Dermis microvascular lymphatic vessel endothelial cell (primary cell): ENCODE measurements at places on chromosomes 6 and 20.
A peak's percentile ranks its signal among the peaks of the same experiment; 100 is the strongest.

- no peak for DNase-seq
Observed at GRCh38 chr6:138456401-138456790, 42.9 kb downstream of the NHSL1 start.

DNA sequence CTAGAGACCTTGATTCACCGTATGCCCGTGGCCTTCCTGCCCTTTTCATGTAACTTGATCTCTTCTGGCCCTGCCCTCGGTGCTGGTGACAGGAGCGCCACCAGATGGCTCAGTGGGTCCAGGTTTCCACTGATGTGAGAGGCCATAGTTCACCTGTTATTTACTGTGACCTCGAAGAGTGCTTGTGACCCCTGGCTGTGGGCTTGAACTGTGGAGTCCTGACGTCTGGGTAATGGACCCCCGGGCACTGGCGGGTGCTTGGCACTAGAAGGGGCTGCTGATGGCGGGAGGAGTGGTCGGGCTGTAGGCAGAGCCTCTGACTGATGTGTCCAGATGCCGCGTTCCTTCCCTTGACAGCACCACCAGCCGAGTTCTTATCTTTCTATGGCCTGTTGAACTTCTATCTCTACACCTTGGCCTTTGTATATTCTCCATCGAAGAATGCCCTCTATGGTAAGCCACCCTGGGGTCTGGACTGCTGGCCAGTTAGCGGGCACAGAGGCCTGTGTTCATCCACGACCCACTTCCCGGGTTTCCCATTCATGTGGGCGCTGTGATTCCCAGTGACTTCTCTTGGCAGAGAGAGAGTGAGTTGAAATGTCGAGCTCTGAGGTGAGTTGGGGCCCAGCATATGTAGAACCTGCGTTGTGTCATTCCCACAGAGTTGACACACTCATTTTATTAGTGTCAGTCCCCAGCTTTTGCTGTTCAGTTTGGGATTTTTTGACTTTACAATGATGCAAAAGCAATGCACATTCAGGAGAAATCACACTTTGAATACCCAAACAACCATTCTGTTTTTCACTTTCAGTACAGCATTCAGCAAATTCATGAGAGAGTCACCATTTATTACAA is 14.9 kb downstream of the DYNLT1 start:
- no peak for DNase-seq

DNA sequence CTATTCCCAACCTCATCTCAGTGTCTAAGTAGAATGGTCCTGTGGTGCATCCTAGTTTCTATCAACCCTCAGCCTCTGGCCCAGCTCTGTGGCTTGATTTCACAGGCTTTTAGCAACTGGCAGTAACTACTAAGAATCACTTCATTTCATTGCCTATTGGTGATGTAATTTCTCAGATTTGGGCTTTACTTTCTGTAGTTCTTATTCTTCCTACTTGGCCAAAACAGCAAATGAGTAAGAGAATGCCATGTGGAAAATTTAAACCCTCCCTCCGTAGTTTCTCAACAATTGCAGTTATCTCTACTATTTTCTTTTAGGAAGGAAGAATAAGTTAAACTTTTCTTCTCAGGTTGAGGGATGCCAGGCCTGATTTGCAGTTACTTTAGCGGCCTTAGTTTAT is 387.3 kb downstream of the CDKAL1 start:
- DNase-seq: no peak

GRCh38 chr6:81786150-81786549 is 33.7 kb upstream of the TENT5A start:
- DNase-seq: no peak

DNA sequence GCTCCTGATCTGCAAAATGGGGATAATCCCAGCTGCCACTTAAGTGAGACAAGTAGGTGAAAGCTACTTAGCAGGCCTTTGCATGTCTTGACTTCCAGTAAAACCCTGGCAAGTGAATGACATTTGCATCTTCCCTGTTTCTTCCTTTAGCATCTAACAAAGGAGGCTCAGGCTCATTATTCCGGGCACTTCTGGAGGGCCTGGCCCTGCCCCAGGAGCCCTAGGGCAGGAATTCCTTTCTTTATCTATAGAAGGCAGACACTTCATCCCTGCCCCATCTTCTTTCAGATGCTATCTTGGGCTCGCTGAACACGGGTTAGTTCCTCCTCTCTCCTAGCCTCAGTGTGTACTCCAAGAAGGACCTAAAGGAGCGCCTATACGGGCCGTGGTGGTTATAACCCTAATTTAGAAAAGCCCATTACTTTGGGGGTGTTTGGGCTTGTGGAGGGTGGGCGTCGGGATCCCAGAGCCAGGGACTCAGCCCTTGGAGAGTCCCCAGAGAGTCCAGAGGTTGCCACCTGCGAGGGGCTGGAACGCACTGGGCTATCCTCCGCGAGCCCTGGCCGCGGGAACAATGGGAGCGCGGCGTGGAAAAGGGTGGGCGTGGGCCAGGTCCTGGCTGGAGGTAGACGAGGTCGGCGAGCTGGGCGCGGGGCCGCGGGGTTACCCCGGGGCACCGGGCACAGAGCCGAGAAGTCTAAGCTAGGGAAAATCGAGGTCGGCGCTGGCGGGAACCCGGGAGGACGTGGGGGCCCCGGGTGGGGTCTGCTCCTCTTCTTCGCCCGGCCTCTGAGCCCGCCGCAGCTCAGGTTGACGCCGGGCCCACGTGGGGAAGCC is 62.8 kb upstream of the EPB41L1 start:
- no peak for DNase-seq

- no peak for DNase-seq
Observed at GRCh38 chr6:104409913-104410312, 449.8 kb downstream of the HACE1 start.

GRCh38 chr6:25085756-25086155 is 150.0 kb upstream of the RIPOR2 start:
- DNase-seq: peak; percentile 96

DNA sequence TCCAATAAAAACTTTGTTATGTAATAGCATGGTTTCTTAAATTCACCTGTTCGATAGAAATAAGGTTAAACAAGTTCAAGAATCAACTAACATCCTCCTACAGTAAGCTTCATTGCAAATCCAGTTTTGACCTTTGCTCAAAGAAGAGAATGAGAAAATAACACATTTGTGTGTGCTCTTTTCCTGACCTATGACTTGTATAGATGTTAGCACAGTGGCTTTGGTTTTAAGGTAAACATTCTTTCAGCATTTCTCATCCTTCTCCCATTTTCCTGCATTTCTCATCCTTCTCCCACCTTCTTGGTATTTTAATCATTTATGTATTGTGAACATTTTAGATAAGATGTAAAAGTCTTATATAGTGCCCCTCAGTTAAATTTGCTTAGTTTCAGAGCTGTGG is 73.9 kb downstream of the PLCB1 start:
- no peak for DNase-seq

- no peak for DNase-seq
Observed at GRCh38 chr6:7433121-7433617, 43.6 kb downstream of the RIOK1 start.

DNA sequence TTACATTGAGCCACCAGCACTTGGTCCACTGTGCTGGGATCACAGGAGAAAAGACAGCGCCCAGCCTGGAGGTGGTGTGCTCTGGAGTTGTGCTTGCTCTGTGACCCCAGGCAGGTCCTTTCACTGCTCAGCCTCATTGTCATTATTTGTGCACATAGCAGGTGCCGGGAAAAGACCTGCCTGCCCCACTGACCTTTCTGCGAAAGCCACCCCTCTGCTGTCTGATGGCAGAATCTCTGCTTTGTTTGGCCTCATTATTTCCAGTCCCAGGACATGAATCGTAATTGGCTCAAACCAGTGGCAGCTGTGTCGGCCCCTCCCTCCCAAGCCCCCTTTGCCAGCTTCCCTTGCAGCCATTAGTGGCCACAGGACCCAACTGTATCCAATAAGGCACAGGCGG is 185.2 kb upstream of the UST start:
- DNase-seq: no peak

DNA sequence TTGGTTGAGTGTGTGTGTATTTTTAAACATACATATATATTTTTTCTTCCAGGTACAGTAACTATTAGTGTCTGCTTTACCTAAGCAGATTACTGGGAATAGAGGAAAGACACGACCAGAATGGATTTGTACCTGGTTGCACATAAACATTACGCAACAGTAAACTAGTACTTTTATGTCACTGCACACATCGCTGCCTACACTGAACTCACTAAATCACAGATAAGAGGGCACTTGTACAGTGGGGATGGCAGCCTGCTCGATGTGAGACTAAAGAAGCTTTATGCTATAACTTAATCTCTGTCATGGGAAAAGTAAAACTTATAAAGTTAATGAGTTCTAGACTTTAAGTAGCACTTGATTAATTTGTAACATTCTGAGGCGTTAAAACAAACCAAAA is 89.5 kb upstream of the SIM1 start:
- no peak for DNase-seq

GRCh38 chr6:33323623-33323948 is 6.0 kb upstream of the ZBTB22 start:
- DNase-seq: no peak

- no peak for DNase-seq
Observed at GRCh38 chr6:106488494-106489370, 128.2 kb downstream of the CRYBG1 start.

DNA sequence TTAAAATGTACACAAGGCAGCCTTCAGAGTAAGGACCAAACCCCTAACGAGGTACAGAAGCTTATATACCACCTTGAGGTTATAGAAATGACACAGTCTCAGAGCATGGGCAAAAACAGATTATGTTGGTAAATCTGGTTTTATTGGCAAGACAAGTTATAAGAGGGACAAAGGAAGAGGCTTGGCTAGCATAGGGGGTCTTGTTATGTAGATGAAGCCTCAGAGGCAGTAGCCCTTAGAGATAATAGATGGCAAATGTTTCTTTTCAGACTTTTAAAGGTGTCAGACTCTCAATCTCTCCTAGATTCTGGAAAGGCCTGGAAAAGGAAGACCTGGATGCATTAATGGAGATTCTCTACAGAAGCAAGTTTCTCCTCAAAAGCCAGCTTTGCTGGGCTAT is 123.3 kb upstream of the ATXN1 start:
- DNase-seq: no peak

DNA sequence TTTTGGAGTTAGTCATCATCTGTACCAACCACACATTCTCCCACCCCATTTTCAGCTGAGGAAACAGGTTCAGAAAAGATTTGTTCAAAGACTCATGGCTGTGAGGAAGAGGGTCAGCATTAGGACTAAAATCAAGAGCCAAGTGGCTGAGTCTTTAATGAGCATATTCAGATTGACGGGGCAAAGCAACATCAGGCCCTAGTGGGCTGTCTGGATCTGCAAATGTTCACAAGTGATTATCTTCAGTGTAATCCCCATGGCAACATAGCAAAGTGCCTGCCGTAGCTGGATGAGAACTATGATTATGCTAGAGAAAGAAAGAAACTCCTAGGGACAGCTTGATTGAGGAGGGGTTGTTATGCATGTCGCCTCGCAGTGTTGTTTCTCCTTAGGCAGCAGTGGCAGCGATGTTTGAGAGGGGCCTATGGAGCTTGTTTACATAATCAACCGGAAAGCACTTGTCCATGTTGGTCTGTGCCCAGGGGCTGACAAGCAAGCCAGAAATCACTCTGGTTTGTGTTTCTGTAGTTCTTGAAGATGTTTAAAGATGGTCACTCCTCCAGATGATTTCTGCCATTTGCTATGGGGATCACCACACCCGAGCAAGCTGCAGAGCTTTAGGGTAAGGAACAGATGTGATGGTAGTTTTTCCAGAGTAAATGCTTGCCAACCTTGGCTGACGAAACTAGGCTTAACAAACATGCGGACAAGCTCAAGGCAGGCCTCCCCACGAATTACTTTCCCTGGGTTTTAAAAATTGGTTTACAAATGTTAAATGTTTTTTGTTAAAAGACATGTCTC is 124.3 kb upstream of the MLIP start:
- no peak for DNase-seq

GRCh38 chr6:124982669-124983068 is 20.4 kb downstream of the RNF217 start:
- no peak for DNase-seq

DNA sequence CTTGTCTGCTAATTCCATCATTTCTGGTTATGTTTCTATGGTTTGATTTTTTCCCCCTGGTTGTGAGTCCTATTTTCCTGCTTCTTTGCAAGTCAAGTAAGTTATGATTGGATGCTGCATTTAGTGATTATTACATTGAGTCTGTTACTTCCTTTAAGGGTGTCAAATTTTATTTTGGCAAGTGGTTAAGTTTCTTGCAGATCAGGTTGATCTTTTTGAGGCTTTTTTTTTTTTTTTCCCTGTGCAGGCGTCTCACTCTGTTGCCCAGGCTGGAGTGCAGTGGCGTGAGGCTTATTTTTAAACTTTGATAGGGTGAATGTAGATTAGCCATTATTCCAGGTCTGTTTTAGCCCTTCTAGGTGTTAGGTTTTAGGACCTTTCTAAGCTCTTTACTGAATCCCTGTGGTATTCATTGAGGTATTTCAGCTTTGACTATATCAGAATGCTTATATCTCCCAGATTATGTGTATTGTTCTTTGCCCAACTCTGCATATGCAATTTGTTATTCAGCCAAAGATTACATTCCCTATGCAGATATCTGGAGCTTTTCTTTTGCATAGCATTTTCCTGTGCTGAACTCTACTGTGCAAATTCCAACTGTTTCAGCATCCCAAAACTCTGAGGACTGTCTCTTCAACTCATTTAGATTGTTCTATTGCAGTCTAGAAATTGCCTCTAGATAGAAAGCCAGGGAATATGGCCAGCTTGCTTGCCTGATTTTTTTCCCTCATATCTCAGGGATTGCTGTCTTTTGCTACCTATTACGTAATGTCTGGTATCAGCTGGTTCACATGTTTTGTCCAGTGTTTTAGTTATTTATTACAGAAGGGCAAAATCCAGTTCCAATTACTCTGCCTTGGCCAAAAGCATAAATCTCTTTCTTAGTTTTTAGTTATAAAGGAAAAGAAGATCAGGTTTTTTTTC is 113.3 kb downstream of the AFG1L start:
- DNase-seq: no peak

- no peak for DNase-seq
Observed at GRCh38 chr6:44831002-44831610, 443.6 kb downstream of the CDC5L start.

- no peak for DNase-seq
Observed at GRCh38 chr20:41951615-41952014, 333.4 kb upstream of the CHD6 start.

DNA sequence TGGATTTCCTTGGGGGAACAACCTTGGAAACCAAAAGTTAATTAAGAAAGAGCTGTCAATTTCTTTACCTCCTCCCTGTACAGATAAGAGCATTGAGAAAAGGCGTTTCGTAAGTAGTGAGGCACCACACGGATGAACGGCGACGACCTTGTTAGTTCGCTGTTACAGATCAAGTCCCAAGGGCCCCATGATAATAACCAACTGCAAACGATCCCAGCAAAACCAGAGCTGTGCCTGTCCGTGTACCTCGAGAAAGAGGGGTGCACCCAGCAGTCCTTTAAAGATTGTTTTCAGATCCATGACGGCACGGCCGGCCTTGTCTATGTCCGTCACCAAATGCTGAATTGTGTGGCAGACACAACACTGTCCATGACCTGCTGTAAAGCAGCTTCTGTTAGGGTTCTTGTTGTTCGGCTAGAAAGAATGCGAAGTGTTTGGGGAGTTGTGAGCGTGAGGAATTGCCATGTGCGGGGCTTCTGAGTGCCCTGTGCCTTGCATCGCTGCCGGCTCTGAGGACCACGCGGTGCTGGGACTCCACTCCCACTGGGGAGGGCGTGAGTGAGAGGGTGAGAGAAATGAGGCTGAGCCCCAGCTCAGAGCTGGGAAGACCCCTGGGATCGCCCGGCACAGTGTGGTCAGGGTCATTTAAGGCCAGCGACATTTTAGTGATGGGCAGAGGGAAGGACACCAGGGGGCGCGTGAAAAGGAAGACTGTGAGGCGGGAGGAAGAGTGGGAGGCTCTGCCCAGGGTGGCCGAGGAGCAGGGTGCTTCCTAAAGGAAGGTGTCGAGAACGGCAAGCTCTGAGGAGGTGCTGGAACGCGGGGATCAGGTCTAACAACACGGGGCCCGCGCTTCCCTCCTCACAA is 136.8 kb upstream of the RPS6KA2 start:
- DNase-seq: no peak
